ENCODE measurements at places on chromosomes 1 and 21.

DNA sequence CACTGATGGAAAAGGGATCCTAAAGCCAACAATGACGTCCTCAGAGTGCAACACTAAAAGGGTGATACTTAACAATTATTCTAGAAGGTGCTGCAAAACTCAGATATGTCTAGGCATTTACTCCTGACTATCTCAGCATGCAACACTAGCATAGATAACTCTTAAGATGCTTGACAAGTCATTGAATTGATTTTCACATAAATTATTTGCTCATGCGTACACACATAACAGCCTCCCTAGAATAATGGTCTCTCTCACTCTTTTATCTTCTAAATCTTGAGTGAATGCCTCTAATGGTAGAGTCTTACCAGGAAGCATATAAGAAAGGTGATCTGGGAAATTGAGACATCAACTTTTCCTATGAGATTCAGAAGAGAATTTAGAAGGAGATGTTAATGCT lies 1283.7 kb downstream of the MRPL39 start:
- DNase-seq = no peak

- no peak for DNase-seq
Observed at GRCh38 chr1:13498553-13498952, 15.2 kb downstream of the LRRC38 start.

- DNase-seq = no peak
Observed at GRCh38 chr1:87392248-87393192, 63.8 kb downstream of the LMO4 start.

DNA sequence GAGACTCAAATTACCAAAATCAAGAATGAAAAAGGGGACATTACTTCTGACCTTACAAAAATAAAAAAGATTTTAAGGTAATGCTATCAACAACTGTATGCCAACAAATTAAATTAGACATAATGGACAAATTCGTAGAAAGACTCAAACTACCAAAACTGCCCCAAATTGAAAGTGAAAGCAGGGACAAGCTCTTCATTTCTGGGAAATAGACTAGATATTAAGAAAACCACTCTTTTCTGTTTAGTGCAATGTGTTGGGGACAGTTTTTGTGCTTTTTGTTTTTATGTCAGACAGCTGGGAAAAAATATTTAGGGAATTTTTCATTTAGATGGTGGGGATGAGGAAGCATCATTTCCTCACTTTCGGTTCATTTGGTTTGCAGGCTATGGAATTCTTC lies 4.9 kb upstream of the GBP1 start:
- no peak for DNase-seq

GRCh38 chr1:228767636-228768354 lies 32.5 kb downstream of the RHOU start:
- no peak for DNase-seq

DNA sequence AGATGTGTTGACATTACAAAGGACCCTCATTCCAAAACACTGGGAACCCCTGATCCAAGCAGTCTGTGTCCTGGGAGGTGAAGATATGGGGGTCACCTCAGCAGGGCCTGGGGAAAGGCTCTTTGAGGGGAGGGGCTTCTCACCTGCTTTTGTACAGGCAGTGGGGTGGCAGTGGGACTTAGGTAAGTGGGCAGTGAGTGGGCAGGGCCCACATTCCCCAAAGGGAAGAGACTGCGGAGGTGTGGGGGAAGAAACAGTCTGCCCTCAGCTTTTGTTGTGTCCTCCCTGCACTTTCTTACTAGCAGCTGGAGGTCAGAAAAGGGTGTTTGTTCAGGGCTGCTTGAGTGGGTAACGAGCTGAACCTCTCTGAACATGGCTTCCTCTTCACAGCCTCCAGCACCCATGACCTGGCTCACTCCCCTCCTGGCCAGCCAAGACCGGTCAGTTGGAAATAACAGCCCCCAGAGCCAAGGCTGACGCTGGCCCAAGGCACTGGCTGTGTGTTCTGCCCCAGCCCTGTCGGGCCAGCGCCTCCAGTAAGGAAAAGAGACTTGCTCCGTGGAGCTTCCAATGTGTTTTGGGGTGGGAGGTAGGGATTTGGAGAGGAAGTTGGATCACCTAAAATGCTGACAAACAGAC lies 173.5 kb downstream of the PSMG1 start:
- DNase-seq = no peak

GRCh38 chr1:209074575-209075250 lies 508.8 kb upstream of the CAMK1G start:
- DNase-seq = no peak

DNA sequence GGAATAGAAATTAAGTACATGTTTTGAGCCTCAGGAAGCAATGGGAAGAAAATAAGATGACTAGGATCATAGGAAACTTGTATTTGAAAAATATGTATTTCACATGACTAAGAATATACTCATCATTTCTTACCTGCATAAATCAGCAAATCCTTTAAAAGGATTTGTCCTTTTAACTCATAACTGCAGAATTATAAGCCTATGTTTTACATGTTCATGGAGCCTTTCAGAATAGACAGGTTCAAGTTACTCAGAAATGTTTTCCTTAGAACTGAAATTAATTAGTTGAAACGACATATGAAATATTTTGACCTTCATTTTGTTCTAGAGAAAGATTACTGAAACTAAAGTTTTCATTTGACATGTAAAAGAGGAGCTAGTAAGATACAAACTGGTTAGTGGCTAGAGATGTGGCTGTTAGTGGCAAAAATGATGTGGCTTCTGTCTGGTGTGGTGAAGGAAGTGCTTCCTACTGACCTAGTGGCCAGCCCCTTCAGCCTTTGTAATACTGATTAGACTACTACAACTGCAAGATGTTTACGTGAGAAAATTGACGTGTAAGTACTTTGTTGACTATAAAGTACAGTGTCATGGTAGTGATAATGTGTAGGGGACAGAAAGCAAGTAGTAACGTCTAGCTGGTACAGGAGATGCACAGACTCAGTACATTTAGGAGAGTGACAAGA lies 54.7 kb downstream of the PACC1 start:
- no peak for DNase-seq

GRCh38 chr1:48462716-48463302 lies 9.2 kb downstream of the SPATA6 start:
- no peak for DNase-seq

DNA sequence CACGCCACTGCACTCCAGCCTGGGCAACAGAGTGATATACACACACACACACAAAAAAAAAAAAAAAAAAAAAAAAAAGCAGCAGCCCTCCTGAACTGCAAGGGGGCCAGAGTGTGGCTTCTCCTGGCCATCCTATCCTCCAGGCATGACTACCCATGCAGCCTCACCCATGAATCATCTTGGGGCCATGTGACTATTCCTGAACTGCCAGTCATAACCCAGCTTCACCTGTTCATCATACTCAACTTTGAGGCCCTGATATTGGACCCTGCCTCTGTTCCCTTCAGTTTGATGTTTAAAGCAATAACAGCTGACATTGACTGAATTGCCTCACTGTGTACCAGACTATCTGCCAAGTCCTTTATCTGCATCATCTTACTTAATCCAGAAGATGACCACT lies 2.8 kb upstream of the HPCAL4 start:
- no peak for DNase-seq

DNA sequence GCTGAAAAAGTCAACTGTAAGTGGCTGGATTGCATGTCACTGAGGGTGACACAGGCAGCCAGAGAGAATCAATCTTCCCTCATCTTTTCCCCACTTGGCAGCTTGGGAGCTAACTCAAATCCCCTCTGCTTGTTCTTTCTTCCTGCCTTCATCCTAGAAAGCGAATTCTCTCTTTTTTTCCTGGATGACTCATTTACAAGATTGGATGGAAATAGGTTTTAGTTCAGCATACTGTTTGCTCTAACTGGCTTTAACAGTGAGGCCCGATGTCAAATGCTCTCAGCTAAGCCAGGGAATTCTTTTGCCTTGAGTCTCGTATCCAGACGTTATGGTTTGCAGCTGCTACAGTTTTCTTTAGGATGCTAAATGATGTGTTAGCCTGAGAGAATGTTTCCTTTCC lies 72.7 kb downstream of the HUNK start:
- DNase-seq = no peak

DNA sequence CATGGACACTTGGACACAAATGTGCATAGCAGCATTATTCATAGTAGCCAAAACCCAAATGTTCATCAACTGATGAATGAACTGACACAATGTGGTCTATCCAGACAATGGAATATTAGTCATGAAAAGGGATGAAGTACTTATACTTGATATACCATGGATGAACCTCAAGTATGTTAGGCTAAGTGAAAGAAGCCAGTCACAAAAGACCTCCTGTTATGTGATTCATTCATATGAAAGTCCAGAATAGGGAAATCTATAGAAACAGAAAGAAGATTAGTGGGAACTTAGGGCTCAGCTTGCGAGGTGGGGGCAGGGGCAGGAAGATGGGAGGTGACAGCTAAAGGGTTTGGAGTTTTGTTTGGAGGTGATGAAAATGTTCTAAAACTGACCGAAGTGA lies 7.4 kb downstream of the KCNE1 start:
- DNase-seq = no peak

DNA sequence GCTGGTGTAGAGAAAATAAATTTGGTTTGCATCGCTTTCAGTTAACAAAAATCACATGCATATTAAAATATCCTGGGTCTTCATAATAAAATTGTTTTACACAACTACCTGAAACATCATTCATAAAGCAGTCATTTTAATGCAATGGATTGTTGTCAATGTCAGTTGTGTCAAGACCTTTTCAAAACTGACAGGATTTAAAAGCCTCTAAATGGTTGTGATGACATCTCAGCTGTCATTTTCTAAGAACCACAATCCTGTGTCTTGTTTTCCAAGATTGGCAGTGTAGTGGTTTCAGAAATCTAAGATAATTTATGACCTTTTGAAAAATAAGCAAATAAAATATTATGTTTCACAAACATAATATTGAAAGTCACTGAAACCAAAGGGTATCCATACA lies 42.0 kb downstream of the RGS21 start:
- no peak for DNase-seq

DNA sequence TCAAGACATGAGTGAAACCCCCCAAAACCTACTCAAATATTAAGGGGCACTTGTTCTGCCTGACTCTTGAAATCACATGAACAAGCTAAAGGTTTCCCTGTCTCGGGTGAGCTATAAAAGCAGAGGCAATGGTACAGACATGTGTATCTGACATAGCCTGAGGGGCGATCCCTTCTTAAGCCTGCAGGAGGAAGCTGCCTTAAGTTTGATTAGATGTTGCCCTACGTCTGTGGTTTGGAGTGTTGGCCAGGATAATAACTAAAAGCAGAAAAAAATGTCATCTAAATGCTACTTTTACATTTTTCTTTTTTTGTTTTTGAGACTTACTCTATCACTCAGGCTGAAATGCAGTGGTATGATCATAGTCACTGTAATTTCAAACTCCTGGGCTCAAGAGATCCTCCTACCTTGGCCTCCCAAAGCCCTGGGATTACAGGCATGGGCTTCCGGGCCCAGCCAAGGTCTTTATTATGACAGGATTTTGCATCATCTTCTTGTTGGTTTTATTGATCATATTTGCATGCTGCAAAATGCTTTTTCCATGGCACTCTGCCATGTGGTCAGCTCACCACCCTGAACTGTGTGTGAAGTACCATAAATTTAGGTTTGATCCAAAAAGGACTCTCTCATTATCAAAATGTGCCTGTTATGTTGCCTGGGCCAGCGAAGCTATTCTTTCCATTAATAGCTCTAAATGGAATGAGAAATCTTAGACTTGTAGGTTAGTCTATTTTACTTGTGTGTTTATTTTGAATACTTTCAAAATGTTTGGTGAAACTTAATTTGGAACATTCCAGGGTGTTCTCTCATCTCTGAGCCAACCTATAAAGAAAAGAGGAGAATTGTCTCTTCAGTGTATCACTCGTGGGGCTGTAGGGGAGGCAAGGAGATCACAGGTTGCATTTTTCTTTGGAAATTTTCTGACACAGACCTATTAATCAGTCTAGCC lies 15.0 kb upstream of the HMGN1 start:
- no peak for DNase-seq

DNA sequence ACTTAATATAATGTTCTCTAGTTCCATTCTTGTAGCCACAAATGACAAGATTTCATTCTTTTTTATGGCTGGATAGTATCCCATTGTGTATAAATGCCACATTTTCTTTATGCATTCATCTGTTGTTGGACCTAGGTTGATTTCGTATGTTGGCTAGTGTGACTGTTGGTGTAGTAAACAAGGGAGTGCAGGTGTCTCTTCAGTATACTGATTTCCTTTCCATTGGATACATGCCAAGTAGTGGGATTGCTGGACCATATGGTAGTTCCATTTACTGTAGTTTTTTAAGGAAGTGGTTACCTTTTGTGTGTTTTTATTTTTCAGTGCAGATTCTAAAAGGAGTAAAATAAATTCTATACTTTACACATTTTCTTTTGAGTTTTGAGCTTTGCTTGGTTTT lies 5.7 kb downstream of the PARK7 start:
- DNase-seq = no peak

- DNase-seq = no peak
Observed at GRCh38 chr1:231214918-231215680, 25.9 kb upstream of the GNPAT start.

GRCh38 chr1:192010406-192010805 lies 147.9 kb upstream of the RGS18 start:
- no peak for DNase-seq

GRCh38 chr21:15135867-15136629 lies 71.2 kb upstream of the NRIP1 start:
- DNase-seq = no peak

- no peak for DNase-seq
Observed at GRCh38 chr1:109543283-109543987, 3.8 kb downstream of the GPR61 start.

GRCh38 chr1:43887748-43888147 lies 45.9 kb upstream of the ARTN start:
- DNase-seq = no peak

DNA sequence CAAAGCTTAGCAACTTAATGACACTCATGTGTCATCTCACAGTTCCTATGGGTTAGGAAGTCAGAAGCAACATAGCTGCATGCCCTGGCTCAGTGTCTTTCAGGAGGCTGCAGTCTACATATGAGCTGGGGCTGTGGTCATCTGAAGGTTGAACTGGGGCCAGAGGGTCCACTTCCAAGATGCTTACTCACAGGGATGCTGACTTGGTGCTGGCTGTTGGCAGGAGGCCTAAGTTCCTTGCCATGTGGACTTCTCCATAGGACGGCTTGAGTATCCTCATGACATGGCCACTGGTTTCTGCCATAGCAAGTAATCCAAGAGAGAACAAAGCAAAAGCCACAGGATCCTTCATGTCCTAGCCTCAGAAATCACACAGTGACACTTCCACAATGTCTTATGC lies 12.1 kb upstream of the FAM43B start:
- no peak for DNase-seq

Measured in ecto neural progenitor cell (in vitro differentiated cells).